ENCODE measurements at places on chromosomes 2 and 18.
A peak's percentile ranks its signal among the peaks of the same experiment; 100 is the strongest.

GRCh38 chr2:70141902-70142589 is 48.8 kb downstream of the C2orf42 start:
- peak; percentile 83 for DNase-seq

GRCh38 chr2:135882415-135882814 is 6.2 kb upstream of the MCM6 start:
- no peak for DNase-seq

DNA sequence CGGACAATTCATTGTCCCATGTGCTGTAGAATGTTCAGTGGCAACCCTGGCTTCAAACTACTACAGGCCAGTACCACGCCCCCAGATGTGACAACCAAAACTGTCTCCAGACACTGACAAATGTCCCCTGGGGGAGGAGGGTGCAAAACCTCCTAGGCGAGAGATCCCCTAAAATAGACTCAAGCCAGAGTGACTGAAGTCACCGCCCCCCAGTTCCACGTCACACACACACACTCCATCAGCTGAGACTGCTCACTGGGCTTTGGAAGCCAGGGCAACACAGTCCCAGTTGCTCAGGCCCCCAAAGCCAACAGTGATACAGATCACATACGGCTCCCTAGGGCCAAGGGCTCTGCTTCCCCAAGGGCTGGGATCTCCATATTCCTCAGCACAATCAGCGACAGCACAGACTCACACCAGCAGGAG is 19.1 kb downstream of the HDAC4 start:
- no peak for DNase-seq

DNA sequence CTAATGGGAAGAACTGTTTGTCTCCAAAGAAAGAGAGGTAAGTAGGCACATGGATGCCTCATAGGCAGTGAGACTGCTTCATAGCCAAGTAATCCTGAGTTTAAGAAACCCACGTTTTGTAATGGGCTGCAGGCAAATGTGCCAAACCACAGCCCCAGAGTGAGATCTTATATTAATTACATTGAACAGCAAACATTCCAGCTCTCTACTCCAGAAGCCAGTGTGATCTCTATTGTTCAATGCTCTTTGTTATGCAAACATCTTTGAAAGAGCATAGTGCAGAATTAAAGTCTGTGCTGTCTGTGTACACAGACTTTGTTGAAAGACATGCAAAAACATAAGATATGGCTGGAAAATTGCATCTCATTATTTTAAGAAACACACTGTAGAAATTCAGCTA is 720.8 kb upstream of the REG3G start:
- DNase-seq, result no peak

DNA sequence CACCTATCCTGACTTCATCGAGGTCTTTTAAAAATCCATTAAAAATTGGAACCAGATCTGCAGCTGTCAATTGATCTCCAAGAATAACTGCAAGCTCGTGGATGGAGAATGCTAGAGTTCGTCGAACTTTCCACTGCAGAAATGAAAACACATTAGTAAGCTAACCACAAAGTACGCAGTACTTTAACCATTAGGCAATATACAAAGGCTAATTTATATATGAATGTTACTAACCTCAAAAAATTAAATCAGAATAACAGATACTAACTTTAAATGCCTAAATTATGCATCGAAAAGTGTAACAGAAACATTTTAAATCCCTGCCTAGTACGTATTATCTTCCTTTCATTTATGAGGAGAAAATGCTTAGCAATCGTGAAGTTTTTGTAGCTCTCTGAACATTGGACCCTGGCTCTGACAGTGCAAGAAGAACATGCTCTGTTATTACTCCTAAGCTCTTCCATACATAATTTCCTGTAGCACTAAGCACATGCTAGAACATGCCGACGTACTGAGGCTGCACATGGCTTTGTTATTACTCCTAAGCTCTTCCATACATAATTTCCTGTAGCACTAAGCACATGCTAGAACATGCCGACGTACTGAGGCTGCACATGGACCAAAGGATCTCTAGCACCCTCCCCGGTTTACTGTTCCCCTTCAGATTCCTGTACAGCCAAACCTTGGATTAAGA is 57.0 kb downstream of the PPP4R1 start:
- no peak for DNase-seq

DNA sequence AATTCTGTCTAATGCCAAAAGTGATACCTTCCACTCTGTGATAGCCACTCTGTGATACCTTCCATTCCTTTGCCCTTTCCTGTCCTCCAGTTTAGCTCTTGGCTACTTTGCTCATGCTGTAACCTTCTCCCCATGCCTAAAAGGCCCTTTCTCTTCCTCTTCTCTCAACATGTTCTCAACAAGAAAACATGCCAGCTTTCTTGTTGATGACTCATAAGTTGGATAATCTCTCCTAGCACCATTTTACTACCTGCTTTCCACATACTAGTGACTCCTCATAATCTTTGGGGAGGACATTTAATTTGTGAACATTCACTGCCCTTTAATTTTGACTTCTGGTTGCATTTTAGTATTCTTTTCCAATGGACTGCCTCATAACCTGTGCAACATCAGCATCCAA is 55.9 kb upstream of the NT5C1B start:
- DNase-seq, result no peak

GRCh38 chr18:10135302-10135926 is 221.6 kb downstream of the VAPA start:
- no peak for DNase-seq

DNA sequence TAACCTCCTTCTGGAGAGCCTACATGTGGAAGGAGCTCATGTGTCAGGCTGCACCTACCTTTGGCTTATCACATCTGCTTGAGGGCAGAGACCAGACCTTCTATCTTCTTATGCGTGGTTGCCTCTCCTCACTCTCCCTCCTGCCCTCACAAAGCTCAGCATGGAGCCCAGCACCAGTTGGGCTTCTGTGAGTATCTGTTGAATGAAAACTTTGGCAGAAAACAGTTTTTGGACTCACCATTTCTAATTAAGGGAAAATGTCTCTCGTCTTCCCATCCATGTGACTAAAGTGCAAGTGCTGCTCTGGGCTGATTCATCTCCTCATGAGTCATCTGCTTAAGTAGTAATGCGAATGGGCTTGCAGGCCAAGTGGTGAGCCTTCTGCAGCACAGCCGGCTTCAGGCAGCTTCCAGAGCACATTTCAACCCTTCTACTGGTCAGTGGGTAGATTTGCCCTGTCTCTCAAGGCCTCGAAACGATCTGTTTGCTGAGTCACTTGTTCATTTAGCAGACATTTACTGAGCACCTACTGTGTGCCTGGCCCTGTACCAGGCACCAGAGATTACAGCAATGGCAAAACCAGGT is 102.6 kb downstream of the VSNL1 start:
- DNase-seq, result no peak

DNA sequence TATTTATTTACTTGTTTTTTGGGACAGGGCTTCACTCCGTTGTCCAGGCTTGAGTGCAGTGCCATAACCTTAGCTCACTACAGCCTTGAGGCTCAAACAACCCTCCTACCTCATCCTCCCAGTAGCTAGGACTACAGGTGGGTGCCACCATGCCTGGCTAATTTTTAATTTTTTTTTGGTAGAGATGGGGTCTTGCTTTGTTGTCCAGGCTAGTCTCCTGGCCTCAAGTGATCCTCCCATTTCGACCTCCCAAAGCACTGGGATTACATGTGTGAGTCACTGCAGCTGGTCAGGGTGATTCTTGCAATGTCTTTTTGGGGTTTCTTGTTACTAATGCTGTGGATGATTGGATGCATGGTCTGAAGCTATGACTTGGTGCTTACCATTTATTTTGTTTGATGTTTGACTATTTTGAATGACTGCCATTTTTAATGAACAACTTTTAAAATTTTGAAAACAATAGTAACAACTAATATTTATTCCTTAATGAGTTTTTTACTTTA is 6.5 kb downstream of the CERS6 start:
- no peak for DNase-seq

GRCh38 chr2:237541243-237541642 is 25.1 kb upstream of the PRLH start:
- DNase-seq, result no peak

DNA sequence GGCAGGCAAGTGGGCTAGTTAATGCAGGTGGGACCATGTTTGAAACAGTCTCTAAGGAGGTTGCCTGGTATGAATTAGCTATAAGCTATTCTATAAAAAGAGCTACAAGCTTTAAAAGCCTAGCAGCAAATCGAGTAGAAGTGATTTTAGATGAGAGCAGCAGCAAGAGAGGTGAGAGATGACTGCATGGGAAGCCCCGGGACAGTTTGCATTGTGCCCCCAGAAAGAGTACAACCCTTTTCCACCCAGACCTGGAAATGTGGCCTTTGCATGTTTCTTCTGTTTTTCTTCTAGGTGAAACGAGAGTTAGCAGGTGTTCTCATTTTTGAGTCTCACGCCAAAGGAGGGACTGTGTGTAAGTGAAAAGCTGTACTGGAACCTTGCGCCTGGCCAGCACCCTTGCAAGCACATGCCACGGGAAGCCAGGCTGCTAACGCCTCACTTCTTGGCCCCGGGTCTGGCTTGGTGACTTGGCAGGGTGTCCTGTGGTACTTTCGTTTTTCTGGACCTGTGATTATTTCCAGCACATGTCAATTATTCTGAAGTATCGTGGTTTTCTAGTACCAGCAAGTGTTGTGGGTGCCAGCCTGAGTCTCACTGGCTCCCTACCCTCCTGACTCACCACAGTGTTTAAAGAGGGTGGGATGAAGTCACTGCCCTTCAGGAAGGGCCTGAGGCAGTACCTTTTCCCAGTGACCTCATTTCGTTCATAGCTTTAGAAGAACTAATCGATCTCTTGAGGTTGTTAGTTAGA is 90.3 kb upstream of the MAP3K20 start:
- no peak for DNase-seq

DNA sequence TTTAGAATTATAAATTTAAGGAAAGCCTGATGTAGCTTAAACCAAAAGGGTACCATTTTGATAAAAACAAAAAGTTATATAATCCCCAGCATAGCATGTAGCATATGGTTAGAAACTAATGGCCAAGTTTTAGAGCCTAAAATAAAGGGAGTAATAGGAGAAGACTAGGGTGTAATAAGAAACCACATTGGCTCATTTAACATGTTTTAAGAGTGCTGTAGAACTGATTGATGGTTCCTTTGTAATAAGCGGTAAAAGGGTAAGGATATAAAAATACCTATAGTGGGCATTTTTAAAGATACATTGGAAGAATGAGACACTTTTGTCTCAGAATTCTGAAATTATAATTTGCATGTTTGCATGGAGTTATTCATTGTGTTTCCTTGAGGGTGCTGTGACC is 1.9 kb downstream of the PSMA8 start:
- no peak for DNase-seq

- no peak for DNase-seq
These were observed 63.6 kb downstream of the COX7A2L start for GRCh38 chr2:42297322-42297936.

- no peak for DNase-seq
These were observed 52.2 kb downstream of the TMX3 start for GRCh38 chr18:68662754-68663153.

GRCh38 chr2:202592566-202592965 is 42.2 kb upstream of the FAM117B start:
- DNase-seq, result no peak

DNA sequence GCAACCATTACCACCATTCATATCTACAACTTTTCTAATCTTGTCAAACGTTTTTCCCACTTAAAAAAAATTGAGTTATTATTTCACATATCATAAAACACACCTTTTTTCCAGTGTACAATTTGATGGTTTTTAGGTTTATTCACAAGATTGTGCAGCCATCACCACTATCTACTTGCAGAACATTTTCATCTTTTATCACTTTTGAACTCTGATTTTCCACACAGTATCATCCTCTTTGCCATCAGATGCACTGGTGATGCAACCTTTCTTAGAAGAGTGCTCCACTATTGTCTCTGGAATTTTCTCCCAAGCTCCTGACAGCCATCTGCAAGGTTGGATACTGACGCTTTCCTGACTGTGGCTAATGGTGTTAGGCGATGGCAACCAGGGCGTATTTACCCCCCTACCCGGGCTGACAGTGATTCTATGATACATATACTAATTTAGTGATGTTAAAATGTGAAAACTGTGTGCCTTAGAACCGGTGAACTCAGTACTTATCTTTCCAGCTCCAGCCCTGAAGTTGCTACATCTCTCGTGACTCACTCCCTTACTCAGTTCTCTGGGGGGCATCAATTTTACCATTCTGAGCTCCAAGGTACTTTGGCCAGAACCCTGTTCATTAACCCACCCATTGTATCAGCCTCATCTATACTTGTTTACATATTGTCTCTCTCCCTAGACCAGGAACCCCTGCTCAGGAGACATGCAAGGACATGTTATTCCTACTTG is 105.4 kb upstream of the SPRED2 start:
- no peak for DNase-seq

- DNase-seq, result no peak
These were observed 6.5 kb downstream of the RNF103 start for GRCh38 chr2:86617153-86617552.

DNA sequence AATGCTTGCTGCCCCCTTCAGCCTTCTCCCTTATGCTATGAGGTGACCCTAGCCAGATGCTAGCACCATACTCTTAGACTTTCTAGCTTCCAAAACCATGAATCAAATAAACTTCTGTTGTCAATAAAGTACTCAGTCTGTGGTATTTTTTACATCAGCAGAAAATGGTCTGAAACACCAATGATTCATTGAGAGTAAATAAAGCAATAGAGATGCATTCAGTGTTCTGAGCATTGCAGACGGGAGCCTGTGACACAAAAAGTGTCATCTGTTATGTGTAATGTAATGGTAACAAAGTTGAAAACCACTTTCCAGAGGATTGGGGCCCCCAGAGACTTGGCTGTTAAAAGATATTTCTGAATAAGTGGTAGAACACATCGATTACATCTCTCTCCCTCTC is 758.0 kb upstream of the NRXN1 start:
- no peak for DNase-seq

- no peak for DNase-seq
These were observed 235.6 kb upstream of the ZNF521 start for GRCh38 chr18:25587545-25587944.
